ENCODE measurements at places on chromosomes 5 and 9.

- no peak for DNase-seq
Observed at GRCh38 chr5:179608131-179608581, 15.3 kb downstream of the HNRNPH1 start.

DNA sequence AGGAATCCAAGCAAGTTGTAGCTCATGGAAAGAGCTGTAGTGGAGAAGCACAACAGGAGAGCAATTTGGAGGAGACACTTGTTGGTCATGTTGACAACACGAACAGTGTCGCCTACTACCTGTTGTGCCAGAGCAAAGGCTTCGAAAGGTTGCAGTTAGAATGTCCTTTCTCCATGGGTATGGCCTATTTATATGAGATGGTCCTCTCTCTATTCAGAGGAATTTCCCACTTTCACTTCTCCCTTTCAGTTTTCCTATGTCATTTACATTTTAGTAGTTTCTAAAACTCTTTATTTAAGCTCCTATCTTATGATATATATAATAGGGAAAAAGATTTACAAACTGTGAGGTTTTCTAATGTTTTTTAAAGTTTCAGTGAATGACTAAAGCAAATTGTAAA lies at the start of gene IFNB1:
IFNB1 (minus strand) TSS at position 162 of the 400 bp plus-strand sequence; CDS start at position 89, 73 bp downstream.
- no peak for DNase-seq

GRCh38 chr5:43244823-43245565 lies 53.0 kb downstream of the NIM1K start:
- DNase-seq, result no peak

GRCh38 chr9:20508242-20508641 lies 114.1 kb downstream of the MLLT3 start:
- no peak for DNase-seq

All from Caki2 (cell line).